ENCODE measurements at places on chromosomes 4 and X. TPM values are rescaled to one million over a fixed set of nuclear protein-coding genes. Genes with fewer than 3 reads are reported as not detected.

COL25A1 gene
- not detected for total RNA-seq

CSAG2 gene
- total RNA-seq: 0.23 TPM

DNA sequence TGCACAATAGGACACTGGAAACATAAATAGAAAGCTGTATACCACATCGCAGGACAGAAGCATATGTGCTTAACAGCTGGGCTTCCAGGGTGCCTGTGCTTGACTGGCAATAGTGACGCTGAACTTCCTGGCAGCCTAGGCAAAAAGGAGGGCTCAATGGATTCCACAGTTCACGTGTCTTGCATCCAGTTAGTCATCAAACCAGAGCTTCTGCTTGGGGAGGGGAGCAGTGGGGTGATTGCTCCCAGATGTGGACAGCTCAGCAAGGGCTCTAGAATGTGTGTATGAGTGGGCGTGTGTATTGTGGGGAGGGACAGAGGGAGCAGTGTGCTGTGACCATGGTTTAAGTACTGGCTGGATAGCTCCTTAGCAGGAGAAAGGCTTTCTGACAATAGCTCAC lies 2.3 kb downstream of the PRRG3 start:
- H3K4me3 ChIP-seq: no peak overlapping the region
- peaks cover 15% of the 10 kb centered on the region for H3K27me3 ChIP-seq
- DNase-seq: no peak
- H3K36me3 ChIP-seq: no peaks in the 10 kb centered on the region
- H3K4me1 ChIP-seq: no peaks in the 10 kb centered on the region

- no peak overlapping the region for H3K4me3 ChIP-seq
- peaks cover 12% of the 10 kb centered on the region for H3K27me3 ChIP-seq
- DNase-seq: no peak
- no peaks in the 10 kb centered on the region for H3K36me3 ChIP-seq
- peaks cover 19% of the 10 kb centered on the region for H3K4me1 ChIP-seq
Measured at GRCh38 chr4:601612-602558, 23.5 kb upstream of the PDE6B start.

DNA sequence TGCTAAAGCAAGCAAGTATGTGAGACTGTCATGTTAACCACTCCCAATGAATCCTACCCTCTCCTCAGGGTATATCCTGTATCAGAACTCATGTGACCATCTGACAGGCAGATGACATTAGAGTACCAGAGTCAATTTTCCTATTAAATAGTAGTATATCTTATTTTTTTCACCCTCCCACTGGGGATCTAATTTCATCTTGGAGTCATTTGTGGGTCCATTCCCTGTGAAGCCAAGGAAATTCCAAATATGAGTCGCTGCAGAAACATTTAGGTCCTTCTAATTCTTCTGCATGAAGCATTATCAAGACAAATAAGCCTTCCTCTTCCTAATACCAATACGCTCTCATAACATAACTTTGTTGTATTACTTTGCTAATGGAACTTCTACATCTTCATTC lies 52.2 kb upstream of the BLTP1 start:
- H3K36me3 ChIP-seq: no peaks in the 10 kb centered on the region
- DNase-seq: no peak
- no peak overlapping the region for H3K27ac ChIP-seq
- no peak overlapping the region for H3K4me3 ChIP-seq
- no peaks in the 10 kb centered on the region for H3K4me1 ChIP-seq

DNA sequence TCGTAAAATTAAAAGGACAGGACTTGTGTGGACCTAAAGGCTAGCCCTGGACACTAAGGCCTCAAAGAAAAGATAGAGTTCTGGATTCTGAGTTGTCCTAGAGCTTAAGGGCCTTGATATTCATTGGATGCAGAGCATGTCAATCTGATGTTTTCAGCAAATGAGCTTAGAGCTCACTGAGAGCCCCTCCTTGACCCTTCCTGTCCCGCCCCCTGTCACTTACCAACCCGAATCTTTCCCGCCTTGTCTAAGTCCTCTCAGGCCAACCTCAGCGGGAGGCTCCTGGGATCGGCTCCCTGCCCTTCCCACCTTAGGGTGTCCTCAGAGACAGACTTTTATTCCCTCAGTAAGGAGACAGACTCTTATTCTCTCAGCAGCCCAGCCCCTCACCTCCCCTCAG lies at the start of gene CT47C1:
TSS of gene CT47C1 (plus strand) at position 250 of the 400 bp plus-strand sequence. CDS start 233 bp downstream, outside the sequence.
- no peaks in the 10 kb centered on the region for H3K27me3 ChIP-seq
- H3K4me3 ChIP-seq: no peak within 1 kb of the TSS
- no peaks in the 10 kb centered on the region for H3K36me3 ChIP-seq

- no peak overlapping the region for H3K27ac ChIP-seq
- H3K27me3 ChIP-seq: no peaks in the 10 kb centered on the region
- no peak for DNase-seq
- H3K4me1 ChIP-seq: peaks cover 3% of the 10 kb centered on the region
- peaks cover 4% of the 10 kb centered on the region for H3K36me3 ChIP-seq
Measured at GRCh38 chr4:8241211-8241779, 28.3 kb upstream of the HTRA3 start.

DNA sequence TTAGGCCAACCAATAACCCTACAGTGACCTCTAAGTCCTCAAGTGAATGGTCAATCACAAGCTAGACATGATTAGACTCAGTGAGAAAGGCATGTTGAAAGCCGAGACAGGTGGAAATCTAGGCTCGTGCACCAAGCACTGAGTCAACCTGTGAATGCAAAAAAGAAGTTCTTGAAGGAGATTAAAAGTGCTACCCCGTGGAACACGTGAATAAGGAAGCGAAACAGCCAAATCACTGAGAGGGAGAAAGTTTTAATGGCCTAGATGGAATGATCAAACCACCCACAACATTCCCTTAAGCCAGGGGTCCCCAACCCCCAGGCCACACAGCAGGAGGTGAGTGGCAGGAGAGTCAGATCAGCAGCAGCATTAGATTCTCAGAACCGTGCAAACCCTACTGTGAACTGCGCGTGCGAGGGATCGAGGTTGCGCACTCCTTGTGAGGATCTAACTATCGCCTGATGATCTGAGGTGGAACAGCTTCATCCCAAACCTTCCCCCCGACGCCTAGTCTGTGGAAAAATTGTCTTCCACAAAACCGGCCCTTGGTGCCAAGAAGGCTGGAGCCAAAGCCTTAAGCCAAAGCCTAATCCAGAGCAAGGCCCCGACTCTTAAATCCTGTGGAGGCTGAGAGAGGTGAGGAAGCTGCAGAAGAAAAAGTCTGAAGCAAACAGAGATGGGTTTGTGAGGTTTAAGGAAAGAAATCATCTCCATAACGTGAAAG lies 19.5 kb upstream of the PDE6B start:
- H3K4me1 ChIP-seq: peaks cover 17% of the 10 kb centered on the region
- no peak overlapping the region for H3K27ac ChIP-seq
- DNase-seq: no peak
- no peak overlapping the region for H3K4me3 ChIP-seq
- peaks cover 21% of the 10 kb centered on the region for H3K27me3 ChIP-seq

- H3K27ac ChIP-seq: no peak overlapping the region
- H3K4me1 ChIP-seq: no peaks in the 10 kb centered on the region
- no peak overlapping the region for H3K4me3 ChIP-seq
- no peak for DNase-seq
Measured at GRCh38 chrX:5857232-5857631, 371.4 kb downstream of the NLGN4X start.
